ENCODE measurements at places on chromosomes 5 and 9.

DNA sequence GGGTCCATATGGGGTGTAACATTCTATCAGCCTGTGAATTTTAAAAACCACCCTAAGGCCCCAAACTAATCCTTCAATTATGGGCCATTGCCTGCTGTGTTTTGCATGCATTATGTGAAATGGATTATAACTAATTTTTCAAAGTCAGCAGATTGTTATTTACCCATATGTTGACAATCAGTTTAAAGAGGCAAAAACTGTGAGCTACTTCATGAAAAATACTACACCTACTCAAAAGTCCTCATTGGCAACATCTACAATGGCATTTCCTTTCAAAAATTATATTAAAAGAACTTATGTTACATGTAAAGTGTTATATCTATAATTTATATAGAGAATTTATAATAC, 49.0 kb upstream of the KIF2A start:
- no peak for DNase-seq

DNA sequence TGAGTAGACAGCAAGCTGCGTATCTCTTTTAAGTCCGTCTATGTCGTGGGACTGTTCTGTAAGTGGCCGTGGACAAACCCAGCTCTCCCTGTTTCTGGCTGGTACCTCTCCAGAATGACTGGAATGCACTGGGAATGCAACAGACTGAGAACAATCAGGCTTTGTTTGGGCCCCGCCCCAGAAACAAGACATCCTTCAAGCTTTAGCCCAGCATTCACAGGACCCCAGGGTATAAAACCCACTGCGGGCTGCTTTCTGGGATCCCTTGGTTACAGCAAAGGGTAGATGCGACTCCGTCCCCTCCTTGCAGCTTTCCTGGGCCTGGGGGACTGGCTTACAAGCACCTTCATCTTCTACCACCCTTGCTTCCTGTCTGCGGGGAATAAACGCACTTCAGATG, 45.6 kb upstream of the SPTLC1 start:
- DNase-seq, result no peak

GRCh38 chr5:157384971-157385709, 74.9 kb upstream of the NIPAL4 start:
- no peak for DNase-seq

GRCh38 chr5:59222687-59223511, 640.0 kb downstream of the RAB3C start:
- no peak for DNase-seq

GRCh38 chr5:34655354-34655991, 655 bp upstream of the RAI14 start:
- no peak for DNase-seq

GRCh38 chr9:20552874-20553557, 69.3 kb downstream of the MLLT3 start:
- DNase-seq, result no peak

GRCh38 chr5:98768160-98768959, 5.1 kb upstream of the RGMB start:
- DNase-seq, result no peak

- DNase-seq, result no peak
These were observed 13.4 kb downstream of the ABHD17B start for GRCh38 chr9:71897577-71897976.

GRCh38 chr9:73531051-73531532, 379.4 kb downstream of the ANXA1 start:
- DNase-seq, result no peak

DNA sequence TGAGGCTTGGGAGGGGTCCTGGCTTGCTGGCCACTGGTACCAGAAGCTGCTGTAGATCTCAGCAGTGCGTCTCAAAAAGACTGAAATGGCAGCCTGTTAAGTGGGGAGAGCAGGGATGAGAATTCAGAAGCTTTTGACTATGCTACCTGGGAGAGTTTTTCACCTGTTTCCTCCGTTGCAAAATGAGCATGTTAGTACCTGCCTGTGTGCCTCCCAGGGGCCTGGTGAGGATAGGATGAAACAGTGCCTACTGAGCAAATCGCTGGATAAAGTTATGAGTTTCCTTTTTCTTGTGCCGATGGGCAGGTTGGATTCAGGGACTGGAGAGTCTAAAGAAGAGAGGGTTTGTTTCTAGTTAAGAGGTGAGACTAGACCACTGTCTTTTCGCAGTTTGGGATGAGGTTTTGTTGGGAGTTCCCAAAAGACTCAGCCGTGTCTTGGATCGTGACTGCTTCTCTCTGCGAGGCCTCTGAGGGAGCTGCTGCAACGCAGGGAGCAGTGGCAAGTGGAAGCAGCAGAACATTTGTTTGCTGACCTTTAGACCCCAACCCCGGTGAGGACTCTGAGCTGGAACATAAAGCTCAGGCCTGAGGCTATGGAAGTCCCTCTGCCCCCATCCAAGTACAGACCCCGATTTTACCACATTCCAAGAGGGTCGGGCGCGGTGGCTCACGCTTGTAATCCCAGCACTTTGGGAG, 1.4 kb downstream of the RALGPS1 start:
- DNase-seq, result no peak

- no peak for DNase-seq
These were observed 116.6 kb upstream of the BOD1 start for GRCh38 chr5:173733021-173733420.

GRCh38 chr9:120974181-120974580, 47.6 kb upstream of the TRAF1 start:
- no peak for DNase-seq

DNA sequence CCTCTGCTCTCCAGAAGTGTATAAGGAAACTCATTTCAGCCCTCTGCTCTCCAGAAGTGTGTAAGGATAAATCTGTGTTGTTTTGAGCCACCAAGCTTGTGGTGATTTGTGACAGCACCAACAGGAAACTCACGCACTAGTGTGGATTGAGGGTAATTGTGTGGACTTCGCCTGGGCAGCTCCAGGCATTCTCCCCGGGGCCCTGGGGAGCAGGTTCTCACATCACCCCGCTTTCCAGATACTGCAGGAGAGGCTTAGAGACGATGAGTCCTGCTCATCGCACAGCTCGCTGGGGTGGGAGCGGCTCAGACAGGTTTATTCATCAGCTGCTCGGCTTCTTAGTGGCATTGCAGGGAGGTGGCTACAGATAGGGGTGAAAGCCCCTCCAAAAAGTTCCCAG, 38.4 kb upstream of the RNF130 start:
- no peak for DNase-seq

DNA sequence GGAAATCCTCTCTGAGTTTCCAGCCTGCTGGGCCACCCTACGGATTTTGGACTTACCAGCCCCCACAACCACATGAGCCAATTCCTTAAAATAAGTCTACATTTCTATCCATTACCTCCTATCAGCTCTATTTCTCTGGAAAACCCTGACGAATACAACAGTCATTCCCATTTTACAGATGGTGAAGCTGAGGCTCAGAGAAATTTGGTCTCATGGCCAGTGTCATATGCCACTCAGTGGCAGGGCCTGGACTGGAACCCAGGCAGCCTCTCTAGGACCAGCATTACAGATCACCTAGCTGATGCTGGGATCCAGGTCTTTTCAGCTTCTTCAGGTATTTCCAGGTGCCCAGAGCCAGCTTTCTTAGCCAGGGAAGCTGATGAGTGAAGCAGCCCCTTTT, 45.0 kb upstream of the SH3PXD2B start:
- DNase-seq, result no peak

GRCh38 chr5:116922532-116922931, 347.9 kb upstream of the SEMA6A start:
- DNase-seq, result no peak

DNA sequence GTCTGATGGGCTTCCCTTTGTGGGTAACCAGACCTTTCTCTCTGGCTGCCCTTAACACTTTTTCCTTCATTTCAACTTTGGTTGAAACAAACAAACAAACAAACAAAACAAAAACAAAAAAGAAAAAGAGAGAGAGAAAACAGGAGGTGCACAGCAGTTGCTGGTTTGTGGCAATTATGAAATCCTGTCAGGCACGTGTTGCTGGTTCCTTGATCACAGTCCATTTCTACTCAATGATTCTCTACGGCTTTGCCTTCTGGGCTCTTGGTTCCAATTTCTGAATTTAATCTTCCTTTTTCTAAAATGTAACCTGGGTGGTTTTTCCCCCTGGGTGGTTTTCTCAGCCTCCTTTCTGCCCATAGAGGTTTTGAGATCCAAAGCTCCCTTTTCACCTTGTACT, 17.8 kb upstream of the PANK3 start:
- DNase-seq, result no peak

GRCh38 chr5:8843771-8844170, 702.1 kb downstream of the SEMA5A start:
- DNase-seq, result no peak

- DNase-seq, result no peak
These were observed 56.7 kb upstream of the PCA3 start for GRCh38 chr9:76707510-76707909.

DNA sequence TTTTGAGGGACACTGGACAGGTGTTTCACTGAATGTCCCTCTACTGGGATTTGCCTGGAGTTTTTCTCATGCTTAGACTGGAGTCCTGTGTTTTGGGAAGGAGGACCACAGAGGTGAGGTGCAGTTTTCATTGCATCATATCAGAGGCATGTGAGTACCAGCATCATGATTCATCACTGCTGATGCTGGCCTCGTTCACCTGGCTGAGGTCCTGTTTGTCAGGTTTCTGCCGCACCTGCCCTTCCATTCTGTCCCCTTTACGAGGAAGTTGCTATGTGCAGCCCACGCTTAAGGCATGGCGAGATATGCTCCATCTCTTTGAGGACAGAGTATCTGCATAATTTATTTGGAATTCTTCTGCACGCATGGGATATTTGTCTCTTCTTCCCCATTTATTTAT, 162.1 kb downstream of the TENT4A start:
- no peak for DNase-seq

DNA sequence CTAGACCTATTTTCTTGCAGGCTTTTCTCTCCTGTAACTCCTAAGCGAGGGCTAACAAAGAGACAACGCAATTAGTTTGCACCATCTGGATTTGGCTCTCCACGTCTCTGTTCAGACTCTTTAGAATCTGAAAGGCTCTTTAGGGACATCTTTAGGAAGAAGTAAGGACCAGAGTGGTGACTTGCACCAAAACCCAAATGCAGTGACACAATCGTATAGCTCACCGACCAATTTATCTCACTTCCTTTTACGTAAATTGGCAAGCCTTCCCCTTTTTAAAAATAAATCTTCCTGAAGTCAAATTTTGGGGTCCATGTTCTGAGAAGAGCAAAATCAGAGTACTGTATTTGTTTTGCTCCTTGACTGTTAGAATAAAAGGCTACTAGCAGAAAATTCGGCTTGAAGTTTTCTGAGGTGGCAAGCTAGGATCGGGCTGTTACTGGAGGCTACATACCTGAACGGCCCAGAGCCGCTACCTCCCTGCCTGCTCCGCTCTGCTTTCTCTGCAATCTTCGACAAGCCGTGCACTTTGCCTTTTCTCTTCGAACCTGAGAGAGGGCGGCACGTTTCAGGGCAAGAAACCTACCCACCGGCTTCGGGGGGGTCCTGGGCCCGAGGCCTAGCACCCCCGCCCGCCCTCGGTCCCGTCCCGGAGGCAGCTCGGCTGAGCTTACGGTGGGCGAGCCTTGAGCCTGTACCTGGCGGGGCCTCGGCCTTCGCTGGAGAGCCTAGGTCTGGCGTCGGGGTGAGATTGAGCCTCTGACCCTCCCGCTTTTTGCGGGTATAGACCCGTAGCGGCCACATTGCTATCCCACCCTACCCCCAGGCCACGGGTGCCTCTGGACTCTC, 537 bp downstream of the MEIKIN start:
- DNase-seq, result no peak

DNA sequence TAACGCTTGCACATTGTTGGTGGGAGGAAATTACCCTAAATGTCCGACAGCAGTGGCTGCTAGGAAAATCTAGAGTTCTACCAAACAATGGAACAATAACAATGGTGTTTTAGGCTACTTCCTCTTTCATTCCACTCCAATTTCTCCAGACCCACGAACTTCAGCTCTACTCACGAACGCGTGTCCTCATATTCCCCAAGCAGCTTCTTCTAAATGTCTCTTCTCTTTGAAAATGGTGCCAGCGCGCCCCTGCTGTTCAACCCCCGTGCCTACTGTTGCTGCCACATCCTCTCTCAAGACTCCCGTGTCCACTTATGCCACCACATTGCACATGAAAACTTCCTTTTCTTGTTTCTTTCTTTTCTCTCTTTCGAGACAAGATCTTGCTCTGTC, 25.6 kb downstream of the OR2V2 start:
- no peak for DNase-seq

DNA sequence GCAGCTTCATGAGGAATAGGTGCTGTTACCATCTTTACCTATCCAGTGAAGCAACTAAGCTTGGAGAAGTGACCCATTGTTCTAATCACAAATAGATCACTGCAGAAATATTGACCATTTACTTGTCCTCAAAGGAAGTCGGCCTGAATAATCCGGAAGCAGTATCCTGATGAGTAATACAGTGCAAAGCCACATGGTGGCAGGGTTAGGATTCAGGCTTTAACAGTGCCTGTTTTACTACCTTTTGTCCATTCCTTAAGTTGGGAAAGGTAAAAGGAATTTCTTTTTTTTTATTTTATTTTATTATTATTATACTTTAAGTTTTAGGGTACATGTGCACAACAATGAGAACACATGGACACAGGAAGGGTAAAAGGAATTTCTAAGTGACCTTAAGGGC, 336.3 kb downstream of the KDM4C start:
- no peak for DNase-seq

DNA sequence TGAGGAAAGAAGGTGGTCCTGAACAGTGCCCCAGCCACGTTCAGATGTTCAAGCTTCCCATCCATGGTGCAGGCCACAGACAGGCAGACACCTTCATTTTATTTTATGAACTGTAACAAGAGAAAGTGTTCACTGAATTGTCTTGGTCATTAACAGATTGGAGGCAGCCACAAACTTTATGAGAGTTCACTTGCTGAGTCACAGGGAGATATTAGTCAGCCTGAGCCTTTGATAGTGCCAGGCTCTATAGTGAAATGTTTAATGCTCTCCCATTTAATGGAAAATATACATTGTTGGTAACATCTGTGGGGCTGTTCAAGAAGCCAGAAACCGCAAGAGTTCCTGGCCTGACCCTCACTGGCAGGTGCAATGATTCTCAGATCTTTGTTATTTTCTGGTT, 237.0 kb downstream of the TENT4A start:
- no peak for DNase-seq

DNA sequence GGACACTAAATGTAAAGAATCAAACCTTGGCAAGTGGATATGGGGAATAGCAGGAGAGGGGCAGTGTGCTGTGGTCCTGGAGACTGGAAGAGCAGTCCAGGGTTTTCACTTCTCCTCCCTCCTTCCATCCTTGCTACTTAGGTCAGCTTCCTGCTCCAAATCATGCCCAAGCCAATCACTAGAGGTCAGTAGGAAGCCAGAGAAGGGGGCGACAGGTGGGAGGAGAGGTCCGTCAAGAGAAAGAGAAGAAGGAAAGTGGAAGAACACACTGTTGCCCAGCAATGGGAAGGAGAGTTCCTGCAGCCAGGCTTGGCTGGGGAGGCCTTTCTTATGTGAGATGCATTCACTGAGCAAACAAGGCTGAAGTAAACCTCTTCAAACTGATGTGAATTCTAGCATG, 289.6 kb downstream of the DTWD2 start:
- no peak for DNase-seq

- no peak for DNase-seq
These were observed 76.9 kb upstream of the ADAMTSL1 start for GRCh38 chr9:18397076-18397475.
